ENCODE measurements at places on chromosomes 2 and 18.

GRCh38 chr2:136141510-136142149, 23.7 kb upstream of the CXCR4 start:
- no peak for DNase-seq

DNA sequence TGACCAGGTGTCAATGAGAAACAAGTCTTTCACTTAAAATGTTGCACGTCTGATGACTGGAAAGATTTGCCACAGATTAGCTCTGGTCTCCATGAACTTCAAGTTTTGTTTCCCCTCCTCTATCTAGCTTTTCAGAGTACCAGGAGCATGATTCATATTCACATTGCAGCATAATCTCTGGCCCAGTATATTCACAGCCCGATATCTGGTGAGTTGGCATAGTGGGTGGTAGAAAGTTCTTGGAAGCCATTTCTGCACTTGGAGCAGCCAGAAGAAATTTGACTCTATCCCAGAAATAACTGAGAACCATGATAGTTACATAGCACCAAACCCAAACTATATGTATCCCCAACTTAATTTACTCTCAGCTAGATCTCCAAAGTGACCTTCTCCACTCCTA, 503.9 kb downstream of the PID1 start:
- DNase-seq = no peak

DNA sequence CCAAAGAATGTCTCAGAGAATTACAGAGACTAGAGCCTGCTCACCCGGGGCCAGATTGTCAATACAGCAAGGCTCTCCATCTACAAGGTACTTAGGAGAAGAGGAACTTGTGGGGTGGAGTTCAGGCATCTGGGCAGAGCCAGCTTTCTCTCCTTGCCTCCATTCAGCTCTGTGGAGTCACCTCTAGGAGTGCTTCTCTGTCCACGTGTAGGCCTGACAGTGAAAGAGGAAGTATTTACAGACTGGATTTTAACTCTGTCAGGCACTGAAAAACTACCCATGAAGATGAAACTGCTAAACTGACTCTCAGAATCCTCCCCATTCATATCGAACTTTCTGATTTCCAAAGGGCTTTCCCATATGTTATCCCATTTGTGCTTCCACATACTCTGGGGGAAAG, 315.6 kb downstream of the SETBP1 start:
- DNase-seq = no peak

DNA sequence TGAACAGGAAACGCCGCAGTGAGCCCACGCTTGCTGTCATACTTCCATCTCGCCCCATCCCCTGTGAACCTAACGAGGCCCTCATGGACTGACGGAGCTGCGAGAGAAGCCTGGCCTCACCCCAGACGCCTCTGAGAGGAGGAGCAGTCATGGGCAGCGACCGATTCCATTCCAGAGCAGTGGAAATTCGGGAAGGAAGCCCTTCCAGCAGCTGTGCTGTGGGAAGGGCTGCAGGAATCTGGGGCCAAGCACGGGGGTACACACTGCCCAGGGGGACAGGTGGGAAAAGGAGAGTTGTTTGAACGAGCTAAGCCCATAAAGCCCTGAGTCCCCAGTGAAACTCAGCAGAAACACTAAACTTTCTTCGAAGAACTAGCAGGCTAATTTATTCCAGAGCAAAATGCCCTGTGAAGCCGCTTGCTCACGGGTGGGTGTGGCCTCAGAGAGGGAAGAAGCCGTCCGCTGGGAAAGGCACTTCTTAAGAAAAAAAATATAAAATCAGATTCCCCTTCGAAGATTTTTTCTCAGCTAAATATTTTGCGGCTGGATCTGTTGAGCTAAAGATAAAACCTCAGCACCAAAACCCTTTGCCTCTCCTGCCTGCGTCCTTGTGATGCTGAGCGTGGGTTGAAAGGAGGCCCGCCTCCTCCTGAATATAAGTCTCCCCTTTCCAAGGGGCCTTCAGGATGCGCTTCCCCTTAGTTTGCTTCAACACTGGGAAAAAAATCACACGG, 38.2 kb downstream of the ANKMY1 start:
- DNase-seq = peak; percentile 69

DNA sequence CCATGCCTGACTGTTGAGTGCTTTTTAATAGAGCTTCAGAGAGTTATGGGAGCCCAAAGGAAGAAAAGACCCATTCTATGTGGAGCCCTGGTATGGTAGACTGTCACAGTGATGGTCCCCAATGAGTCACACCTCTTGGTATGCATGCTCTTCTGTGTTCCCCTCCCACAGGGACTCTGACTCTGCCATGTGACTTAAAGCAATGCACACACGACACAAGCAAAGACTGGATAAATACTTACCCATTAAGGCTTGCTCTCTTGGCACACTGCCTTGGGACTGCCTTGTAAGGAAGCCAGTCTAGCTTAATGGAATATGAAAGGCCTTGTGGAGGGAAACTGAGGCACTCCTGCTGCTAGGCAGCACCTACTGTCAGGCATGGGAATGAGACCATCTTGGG, 16.7 kb upstream of the DTNB start:
- no peak for DNase-seq

GRCh38 chr2:9420495-9420894, 2.8 kb downstream of the ITGB1BP1 start:
- no peak for DNase-seq

- DNase-seq = no peak
Measured at GRCh38 chr2:209614690-209615369, 156.8 kb upstream of the UNC80 start.

- no peak for DNase-seq
Measured at GRCh38 chr18:32980896-32981295, 208.1 kb upstream of the KLHL14 start.

DNA sequence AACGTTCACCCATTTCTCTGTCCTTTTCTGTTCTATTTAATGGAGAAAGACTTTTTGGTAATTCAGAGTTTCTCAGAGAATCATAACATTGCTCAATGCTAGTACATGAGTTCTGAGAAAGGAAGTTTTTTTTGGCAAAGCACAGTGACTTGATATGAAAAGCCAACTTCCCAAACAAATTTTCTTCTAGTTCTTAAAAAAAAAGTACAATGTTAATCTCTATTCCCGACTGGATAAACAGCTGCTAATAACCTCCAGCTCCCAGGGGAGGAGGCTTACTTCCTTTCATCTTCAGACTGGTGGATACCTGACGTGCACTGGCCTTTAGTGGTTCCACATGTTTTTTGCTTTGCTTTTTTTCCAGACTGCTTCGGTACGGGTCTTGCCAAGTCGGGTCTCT, 284.6 kb upstream of the CCDC68 start:
- no peak for DNase-seq

DNA sequence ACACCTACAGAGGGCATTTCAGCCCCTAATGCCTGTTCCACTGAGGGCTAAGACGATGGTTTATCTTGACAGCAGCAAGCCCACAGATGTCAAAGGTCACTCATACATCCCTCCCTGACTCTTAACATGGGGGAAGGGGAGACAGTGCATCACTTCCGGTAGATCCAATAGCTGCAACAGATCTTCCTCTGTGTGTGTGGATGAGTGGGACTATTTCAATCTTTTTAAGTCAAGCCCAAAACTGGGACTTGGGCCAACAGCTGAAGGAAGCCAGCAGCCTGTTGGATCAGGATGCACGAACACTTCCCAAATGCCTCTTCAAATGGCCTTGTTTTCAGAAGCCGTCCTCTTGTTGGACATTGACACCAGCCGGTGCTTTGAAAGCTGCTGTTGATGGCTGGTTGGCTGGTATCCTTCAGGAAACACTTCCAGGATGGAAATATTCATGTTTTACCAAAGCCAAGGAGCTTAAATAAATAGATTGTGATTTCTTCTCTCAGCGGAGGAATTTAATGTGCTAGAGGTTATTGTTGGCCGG, 59.2 kb downstream of the IL1R2 start:
- peak; percentile 89 for DNase-seq

DNA sequence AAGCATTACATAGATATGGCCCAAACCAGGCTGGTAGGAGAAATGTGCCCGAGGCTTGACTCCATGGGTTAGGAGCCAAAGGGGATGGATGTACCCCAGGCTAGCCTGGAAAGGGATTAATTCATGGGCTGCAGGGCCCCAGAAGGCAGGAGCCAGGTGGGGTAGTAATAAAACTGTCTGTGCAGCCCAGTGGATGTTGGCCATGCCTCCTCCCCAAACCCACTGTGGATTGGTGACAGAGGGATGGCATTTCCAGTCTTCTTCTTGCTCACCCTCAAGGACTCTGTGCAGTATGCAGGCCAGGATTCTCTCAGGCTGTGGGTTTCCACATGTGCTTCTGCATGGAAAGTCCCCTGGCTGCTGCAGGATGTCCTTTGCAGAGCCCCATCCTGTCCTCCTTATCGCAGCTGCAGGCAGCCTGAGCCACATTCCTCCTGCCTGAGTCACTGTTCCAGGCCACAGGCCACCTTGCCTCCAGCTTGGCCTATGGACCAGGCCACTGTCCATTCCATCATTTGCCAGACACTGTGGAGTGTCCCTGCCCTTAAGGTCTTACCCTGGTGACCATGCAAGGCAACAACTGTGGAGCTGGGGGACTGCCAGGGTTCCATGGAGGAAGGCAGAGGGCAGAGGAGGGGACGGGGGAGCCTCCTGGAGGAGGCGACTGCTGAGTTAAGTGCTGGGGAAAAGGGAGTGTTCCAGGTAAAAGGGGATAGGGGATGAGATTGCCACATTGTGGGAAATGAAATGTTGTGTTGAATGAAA, 38.9 kb downstream of the INO80C start:
- no peak for DNase-seq

- DNase-seq = peak; percentile 52
Measured at GRCh38 chr2:23588508-23589201, 203.7 kb downstream of the KLHL29 start.

DNA sequence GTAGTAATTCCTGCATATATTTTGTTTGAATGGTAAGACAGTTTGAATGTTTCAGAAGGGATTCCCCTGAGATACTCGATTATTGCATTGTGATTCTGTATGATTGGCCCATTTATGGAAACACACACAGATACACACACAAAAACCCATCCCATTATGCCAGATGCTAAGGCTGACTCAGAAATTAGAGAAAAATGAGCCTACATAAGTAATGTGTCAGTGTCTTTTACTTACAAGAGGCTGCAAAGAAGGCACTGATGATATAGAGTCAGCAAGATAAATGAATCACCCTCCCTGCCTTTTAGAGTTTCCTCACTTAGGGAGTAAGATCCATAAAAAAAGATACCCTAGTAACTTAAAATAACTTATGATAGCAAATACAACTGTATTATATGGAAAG, 1481.1 kb upstream of the ACVR2A start:
- no peak for DNase-seq

DNA sequence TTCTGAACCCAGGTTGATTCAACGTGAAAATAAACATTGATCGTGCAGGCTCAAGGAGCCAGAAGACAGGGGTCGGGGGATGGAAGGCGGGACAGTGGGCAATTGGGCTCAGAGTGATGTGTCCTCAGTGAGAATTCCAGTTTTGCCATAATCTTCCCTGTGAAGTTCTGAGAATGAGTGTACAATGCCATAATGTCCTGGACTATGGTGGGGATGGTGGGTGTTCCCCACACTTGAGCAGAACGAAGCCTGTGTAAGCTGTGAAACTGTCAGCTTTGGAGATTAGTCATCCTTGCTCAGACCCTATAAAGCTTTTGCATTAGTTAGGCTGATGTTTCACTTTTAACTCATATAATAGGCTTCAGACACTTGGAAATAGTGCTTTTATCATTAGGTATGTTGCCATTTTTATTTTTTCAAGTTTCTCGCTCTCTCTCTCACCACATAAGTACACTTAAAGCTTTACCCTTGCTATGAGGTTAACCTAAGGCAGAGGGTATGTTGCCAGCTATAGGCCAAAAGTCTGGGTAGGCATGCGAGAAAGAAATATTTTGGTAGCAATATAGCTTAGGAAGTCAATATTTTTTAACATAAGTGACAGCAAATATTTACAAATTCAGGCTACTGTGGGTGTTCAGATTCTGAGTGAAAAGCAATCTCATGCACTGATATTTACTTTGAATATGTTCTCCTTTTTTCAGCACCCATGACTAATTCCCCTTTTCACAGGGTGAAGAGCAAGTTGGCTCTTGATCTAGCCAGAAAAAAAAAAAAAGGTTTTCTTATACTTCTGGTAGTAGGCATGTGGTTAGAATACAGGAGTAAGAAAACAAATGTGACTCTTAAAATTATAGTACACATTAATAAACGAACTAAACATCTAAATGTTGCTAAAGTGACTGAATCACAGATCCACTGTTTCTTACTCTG, 47.2 kb downstream of the CDC42EP3 start:
- DNase-seq = no peak

- no peak for DNase-seq
Measured at GRCh38 chr2:241125626-241126025, 23.5 kb upstream of the MTERF4 start.

GRCh38 chr18:51540562-51540961, 343.1 kb upstream of the MEX3C start:
- no peak for DNase-seq

GRCh38 chr2:129467012-129467779, 512.3 kb upstream of the RAB6C start:
- no peak for DNase-seq

GRCh38 chr2:225891013-225891412, 491.5 kb downstream of the NYAP2 start:
- no peak for DNase-seq

DNA sequence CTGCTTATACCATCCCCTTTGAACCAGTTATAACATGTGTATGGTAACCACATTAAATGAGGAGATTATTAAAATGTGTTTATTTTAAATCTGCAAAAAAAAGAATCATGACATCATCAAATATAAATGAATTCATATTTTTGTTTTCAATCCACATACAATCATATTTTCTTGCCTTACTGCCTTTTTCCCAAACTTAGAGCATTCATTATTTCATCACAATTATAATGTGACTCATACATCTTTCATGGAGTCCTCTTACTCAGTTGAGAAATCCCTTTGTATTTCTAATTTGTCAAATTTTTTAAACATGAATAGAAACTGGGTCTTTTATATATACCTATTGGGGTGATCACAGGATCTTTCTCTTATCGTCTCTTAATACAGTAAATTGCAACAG, 909.6 kb downstream of the DSC3 start:
- DNase-seq = no peak

- no peak for DNase-seq
Measured at GRCh38 chr2:235227590-235227989, 266.3 kb upstream of the AGAP1 start.

DNA sequence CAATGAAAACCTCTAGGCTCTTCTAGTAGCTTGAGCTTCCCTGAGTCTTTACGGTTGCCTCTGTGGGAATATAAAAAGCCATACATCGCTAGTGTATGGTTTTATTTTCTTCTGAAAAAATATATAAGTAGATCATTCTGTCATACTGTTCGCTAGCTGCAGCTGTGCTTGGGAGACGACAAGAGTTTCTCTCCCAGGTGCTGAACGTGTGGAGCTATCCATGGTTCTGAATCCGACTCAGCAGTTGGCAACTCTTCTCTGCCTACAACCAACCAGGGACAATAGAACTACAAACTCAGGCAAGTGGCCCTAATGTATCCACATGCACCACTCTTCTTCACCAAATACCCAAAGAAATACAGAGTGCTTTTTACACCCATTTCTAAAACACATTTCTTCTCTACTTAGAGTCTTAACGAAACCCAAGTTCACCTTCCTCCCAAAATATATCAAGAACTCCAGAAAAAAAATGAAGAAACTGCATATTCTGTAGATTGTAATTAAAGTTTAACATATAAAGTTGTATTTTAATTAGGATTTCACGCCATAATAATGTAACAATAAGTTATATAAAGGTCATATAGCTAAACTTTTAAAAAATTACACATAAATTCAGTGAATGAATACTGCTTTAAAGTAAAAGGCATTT, 2.2 kb upstream of the KCNH7 start:
- no peak for DNase-seq

All from aorta (tissue), 5 donors.